ENCODE measurements at places on chromosomes 5 and 9.

DNA sequence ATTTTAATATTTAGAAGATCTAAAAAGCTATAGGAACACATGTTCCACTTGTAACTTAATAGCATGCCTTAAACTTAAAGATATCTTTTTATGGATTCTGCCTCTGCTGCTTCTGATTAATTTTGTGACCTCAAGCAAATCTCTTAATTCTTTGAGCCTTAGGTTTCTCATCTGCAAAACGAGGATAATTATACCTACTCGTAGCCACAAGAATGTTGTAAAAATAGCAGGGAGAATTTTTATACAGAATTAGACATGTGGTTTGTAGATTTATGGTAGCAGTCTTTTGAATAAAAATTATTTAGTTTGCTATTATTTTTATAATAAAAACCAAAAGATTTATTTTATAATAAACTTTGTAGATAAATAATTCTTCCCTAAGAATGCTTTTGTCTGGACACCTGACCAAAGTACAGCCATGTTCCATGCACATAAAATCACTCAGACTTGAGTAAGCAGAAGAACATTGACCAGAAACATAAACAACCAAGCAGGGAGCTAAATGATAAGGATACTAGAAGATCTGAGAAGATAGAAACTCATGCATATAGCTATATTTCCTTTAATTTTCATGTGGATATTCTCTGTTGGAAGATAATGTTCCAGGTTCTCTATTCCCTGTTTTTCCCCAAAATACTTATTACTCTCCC lies 18.5 kb downstream of the C9orf85 start:
- no peak for DNase-seq

DNA sequence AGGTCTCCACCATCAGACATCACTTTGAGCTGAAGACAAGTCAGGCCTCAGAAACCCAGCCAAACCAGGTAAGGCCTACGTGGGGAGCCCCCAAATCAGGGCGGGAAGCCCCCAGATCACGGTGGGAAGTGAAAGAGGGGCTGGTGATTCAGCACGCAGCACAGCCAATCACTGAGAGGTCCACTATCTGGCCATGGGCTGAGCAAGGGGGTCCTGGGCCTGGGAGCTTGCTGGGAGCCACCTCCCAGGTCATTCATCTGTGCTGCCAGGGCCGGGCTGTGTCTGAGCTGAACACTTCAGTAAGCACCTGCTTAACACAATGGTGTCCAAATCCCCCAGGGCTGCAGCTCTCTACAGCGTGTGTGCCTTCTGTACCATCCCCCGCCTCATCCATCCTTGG lies 15.5 kb downstream of the MED10 start:
- DNase-seq = no peak

DNA sequence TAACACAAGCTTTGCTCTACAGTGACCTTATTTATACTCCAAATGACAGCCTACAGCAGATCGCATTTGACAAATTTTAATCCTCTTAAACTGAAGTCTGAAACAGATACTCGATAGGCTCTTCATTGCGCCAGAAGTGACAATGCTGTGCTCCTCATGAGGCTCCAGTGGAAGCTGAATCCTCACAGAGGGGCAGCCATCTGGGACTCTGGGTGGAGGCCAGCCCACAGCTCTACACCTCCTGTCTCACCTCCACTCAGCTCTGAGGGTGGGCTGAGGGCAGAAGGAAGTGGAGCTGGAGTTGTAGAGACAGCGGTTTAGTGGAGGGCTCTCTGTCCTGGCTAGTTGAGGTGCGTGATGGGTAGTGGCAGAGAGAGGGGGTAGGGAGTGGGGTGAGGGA lies 283.3 kb upstream of the ANKRD55 start:
- no peak for DNase-seq

GRCh38 chr5:133969654-133970324 lies 1.4 kb upstream of the C5orf15 start:
- DNase-seq = peak; percentile 94

- no peak for DNase-seq
Observed at GRCh38 chr5:155689406-155689805, 637.6 kb upstream of the SGCD start.

- no peak for DNase-seq
Observed at GRCh38 chr9:103811462-103811861, 282.6 kb upstream of the SMC2 start.

GRCh38 chr5:134004626-134005416 lies at the start of gene VDAC1:
Gene VDAC1 (minus strand): TSS chr5:134004975. CDS start chr5:133993012, 11,963 bp downstream.
- DNase-seq = no peak

DNA sequence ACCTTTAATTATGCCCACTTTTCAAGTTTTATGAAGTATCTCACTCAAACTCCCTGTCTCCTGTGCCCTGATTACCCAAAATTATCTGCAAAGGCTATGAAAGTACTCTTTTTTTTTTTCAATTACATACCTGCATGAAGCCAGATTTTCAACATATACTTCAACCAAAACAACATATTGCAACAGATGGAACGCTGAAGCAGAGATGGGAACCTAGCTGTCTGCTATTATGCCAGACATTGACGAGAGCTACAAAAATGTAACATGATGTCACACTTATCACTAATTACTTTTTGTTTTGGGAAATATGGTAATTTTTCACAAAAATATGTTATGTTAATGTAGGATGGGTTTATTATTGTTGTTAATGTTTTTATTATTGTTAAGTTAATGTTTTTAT lies 86.5 kb upstream of the SLC1A3 start:
- no peak for DNase-seq

- DNase-seq = no peak
Observed at GRCh38 chr9:77562019-77562748, 85.9 kb downstream of the GNA14 start.

GRCh38 chr5:157245476-157245875 lies 20.4 kb upstream of the CYFIP2 start:
- no peak for DNase-seq

DNA sequence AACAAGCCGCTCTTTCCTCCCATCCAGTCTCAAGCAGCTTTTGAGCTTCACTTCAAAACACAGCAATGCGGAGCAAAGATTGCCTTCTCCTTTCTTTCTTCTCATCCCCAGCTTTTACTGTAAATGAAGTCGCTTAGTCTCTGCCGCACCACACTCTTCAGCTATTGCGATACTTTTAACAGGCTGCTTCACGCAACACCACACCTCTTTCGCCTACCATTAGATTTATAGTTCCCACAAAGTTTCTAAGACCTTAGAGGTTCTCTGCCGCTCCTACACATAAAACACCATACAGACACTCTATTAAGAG lies 711 bp downstream of the PGGT1B start:
- peak; percentile 4 for DNase-seq

DNA sequence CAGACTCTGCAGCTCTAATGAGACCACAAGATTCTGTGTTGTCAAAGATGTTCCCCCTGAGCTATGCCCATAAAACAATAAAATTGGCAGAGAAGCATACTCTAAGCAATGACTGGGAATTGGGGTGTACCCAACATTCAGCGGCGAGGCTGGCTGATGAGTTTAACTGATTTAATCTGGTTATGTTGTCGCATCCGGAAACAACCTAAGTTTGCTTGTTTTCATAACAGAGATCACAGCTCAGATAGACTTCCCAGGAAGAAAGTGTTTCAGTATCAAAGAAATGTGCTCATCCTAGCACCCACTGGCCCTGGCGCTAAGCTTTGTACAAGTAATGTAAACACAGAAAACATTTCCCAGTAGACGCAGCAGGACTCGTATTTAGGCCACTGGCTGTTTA lies 7.4 kb downstream of the SEMA5A start:
- no peak for DNase-seq

GRCh38 chr5:100306000-100306399 lies 229.2 kb upstream of the FAM174A start:
- DNase-seq = no peak

GRCh38 chr5:151023047-151023615 lies 2.7 kb downstream of the GPX3 start:
- no peak for DNase-seq

DNA sequence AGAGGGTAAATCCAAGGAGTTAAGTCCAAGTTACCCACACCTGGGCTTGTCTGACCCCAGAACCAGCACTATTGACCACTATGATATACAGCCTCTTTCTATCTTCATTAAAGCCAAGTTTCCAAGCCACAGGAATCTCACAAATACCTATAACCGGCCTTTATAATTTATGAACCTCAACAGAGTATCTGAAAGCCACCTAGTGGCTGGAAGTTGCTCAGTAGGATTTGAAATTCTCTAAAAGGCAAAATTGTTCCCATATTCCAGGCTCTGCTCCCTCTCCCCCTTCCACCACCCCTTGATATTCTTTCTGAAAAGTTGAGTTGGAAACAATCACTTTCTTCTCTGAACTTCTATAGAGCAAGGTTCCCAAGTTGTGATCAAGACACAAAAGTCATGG lies 106.4 kb upstream of the GPR151 start:
- no peak for DNase-seq

GRCh38 chr5:10892911-10893215 lies 131.8 kb upstream of the DAP start:
- DNase-seq = no peak

DNA sequence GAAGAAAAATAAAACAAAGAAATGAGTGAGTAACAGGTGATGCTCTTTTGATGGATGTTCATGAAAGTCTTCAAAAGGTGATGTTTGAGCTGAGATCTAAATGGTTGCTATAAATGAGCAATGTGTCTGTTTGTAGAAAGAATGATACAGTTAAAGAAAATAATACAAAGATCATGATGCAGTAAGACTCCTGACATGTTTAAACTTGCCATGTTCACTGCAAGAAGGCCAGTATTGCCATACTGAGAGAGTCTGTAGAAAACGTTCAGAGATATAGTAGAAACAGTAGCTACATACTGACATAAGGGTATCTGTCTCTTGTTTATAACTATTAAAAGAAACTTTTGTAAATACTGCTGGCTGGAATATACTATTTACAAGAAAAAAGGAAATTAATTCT lies 1609.2 kb upstream of the ACO1 start:
- no peak for DNase-seq

DNA sequence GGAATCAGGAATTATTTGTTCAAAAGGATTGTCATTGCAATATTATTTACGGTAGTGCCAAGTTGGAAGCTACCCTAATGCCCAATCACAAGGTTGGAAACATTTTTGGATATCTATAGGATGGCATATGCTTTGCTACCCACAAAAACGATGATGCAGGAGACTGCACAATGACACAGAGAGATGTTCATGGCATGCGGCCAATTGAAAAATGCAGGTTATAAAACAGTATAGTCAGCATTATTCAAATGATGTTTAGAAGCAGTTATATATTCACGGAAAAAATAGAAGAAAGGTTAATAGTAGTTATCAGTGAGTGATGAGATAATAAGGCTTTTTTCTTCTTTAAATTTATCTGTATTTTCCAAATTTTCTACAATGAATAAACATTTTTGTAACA lies 5.9 kb upstream of the ACSL6 start:
- DNase-seq = no peak

- peak; percentile 1 for DNase-seq
Observed at GRCh38 chr5:59661311-59661710, 232.2 kb downstream of the PDE4D start.

- DNase-seq = no peak
Observed at GRCh38 chr5:83204651-83205050, 127.3 kb downstream of the XRCC4 start.

DNA sequence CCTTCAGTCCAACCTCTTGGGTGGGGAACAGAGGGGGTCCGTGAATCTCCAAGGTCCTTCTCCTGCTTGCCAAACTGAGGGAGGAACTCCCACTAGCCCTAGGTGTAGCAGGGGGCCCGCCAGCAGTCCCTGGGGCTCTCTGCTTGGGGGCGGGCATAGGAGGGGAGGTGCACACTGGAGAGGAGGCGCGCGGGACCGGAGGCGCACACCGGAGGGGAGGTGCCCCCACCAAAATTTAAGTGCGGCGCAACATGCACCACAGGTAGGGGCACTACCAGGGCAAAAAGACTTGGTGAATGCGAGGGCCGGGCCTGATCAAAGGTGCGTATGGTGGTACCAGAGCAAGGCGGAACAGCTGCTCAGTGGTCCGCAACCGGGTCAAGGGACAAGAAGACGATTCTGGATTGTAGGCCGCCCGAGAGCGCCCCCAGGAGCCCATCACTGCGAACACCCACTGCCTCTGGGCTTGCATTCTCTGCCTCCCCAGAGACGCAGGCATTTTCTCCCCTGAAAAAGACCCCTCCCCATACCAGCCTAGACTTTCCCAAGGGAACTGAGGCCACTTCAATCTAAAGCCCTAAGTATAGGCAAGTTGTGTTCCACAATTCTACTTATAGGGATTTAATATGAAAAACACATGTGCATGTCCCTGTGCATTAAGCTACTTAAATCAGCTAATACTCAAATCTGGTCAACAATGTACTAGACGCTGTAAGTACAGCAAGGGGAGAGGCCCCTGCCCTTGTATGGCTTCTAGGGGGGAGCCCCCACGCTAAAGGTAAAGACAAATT lies 50.6 kb downstream of the TGFBI start:
- no peak for DNase-seq

DNA sequence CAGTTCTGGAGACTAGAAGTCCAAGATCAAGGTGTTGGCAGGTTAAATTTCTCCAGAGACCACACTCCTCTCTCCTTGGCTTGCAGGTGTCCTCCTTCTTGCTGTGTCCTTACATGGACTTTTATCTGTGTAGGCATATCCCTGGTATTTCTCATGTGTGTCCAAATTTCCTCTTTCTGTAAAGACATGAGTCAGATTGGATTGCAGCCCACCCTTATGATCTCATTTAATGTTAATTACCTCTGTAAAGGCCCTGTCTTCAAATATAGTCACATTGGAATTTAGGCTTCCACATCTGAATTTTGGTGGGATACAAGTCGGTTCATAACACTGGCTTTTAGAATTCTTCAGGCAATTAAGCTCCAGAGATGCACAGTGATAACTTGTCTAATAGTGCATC lies 322.2 kb upstream of the GRIA1 start:
- DNase-seq = no peak

GRCh38 chr5:135472141-135472540 lies 20.0 kb upstream of the TIFAB start:
- no peak for DNase-seq

DNA sequence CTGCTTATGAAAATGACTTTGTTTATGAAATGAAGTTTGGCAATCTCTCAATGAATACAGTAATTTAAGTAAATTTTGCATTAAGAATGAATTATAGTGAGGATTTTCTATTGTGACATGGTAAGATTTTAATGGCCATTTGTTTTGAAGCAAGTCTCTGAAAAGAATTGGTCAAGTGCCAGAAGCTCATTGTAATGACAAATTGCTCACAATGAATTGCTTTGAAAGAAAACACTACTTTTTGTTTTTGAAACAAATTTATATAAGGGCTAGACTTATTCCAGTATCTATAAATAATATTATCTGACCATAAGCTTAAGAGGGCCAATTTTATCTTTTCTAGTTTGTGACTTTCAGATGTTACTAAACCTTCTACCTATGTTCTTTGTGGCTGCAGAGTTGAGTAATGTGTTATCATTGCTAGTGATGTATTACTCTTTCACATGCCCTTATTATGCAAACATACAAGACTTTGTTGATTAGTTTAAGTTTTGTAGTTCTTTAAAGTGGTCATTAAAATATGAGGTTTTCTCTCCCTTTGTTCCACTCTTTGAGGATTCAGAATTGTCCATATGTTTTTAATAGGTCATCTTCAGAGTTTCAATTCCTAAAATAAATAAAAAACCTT lies 93.0 kb upstream of the ZNF608 start:
- no peak for DNase-seq

DNA sequence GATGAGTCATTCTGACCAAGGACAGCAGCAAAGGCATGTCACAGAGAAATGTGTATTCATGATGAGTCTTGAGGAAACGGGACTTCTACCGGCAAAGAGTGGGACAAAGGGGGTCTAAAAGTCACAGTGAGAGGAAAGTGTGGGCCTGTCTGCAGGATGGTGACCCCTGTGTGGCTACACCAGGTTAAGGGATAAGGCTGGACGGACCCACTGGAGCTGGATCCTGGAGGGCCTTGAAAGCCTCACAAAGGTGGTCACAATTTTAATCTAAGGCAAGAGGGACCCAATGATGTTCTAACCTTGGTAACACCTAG lies 176.5 kb downstream of the CDK5RAP2 start:
- DNase-seq = peak; percentile 33
